ENCODE measurements at places on chromosomes 3 and 15.

DNA sequence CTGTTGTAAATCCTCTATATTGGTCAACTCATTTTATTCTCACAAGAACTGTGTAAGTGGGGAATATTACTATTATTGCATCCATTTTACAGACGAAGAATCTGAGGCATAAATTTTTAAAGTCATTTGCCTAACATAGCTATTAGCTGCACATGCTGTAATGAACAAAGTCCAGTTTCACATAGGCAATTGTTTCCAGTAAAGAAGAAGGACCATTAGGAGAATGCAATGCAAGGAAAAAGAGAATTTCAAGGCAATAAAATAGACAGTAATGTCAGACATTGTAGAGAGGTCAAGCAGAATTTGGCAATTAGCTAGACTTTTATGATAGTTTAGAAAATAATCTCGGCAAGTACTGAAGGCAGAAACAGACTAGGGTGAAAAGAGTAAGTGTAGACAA lies 578.7 kb upstream of the NECTIN3 start:
- no peak for DNase-seq

DNA sequence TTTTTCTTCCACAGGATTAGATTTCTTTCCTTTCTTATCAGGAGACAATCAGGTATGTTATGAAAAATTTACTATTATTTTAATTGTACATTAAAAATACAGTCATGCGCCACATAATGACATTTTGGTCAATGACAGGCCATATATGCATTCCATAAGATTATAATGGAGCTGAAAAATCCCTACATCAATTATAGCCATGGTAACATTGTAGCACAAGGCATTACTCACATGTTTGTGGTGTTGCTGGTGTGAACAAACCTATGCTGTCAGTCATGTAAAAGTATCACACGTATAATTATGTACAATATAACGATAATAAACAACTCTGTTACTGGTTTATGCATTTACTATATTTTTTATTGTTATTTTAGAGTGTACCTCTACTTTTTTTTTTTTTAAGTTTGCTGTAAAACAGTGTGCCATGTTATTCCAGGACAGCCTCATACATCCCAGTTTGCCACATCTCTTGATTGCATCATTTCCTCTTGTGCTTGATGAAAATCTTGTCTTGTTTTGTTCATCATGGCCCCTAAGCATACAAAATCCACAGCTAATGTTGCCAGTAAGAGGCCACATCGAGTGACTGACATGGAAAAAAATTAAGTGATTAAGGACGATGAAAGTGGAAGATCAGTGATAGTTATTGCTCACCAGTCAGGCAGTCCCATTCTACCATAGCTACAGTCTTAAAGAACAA lies 21.4 kb downstream of the CALML4 start:
- DNase-seq = no peak

GRCh38 chr3:76078101-76078500 lies 292.8 kb upstream of the ZNF717 start:
- DNase-seq = no peak

DNA sequence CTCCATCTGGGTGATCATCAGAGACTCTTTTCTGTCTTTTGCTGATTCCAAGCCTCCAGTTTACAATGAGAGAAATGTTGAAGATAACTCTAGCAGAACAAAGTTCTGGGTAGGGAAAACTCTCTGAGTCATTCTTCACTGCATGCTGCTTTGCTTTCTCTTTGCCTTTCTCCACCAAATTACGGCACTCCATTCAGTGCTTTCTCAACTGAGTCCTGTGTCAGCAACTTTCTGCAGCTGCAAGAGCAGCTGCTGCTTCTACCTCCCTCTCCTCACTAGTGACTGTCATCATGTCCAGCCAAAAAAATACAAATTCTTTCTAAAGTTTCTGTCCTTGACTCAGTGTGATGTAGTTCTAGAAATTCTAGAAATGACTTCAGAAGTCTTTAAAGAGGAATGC lies 953.8 kb downstream of the IGSF11 start:
- no peak for DNase-seq

GRCh38 chr3:114709102-114709501 lies 415.3 kb downstream of the TIGIT start:
- no peak for DNase-seq

- no peak for DNase-seq
Measured at GRCh38 chr15:63905558-63906265, 72.0 kb upstream of the HERC1 start.

- DNase-seq = no peak
Measured at GRCh38 chr15:55035749-55036148, 161.0 kb downstream of the RSL24D1 start.

DNA sequence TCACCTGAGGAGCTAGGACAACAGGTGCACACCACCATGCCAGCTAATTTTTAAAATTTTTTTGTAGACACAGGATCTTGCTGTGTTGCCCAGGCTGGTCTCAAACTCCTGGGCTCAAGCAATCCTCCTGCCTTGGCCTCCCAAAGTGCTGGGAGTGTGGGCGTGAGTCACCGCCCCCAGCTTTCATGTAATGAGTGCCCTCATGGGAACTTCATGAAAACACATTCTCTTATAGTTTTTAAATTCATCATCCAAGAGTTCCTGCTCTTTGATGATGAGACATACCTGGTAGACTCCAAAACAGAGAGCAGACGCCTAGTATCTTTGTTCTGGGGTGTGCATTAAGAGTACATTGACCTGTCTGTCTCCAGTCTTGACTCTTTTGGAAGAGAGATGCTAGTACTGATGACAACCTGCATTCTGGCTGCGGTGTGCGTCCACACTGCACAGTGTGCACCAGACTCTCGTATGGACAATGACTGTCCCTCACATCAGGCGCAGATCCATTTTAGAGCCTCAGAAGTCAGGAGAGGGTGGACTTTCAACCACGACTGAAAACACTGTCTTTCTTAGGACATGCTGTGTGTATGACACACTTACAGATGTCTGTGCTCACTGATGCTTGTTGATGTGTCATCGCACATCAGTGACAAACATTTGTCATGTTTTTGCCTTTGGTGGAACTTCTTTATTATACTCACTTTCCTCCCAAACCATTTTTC lies 2.0 kb downstream of the NRROS start:
- no peak for DNase-seq

GRCh38 chr3:189914799-189915198 lies 205.9 kb downstream of the P3H2 start:
- DNase-seq = no peak

GRCh38 chr15:75229191-75230015 lies 27.7 kb downstream of the C15orf39 start:
- DNase-seq = no peak

DNA sequence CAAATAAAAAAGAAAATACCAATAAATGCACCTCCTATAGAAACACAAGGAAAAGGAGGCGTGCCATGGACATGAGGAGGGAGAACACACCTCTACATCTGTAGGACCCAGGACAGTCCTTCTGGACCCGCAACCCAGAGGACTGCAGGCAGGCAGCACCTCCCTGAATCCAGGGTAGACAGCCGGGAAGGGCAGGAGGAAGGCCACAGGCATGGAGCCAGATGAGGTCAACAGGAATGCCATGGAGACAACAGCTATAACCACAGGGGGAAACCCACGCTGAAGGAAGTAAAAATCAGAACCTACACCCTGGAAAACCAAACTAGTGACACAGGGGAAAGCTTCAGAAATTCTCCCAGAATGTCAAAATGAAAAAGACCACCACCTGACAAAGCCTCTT lies 248.8 kb upstream of the NSMCE3 start:
- no peak for DNase-seq
